ENCODE measurements at places on chromosomes 2 and 18. TPM values are rescaled to one million over a fixed set of nuclear protein-coding genes. Genes with fewer than 3 reads are reported as not detected.

GRCh38 chr18:670522-670921 is 13.1 kb downstream of the TYMS start:
- peak; percentile 40 for DNase-seq

DNA sequence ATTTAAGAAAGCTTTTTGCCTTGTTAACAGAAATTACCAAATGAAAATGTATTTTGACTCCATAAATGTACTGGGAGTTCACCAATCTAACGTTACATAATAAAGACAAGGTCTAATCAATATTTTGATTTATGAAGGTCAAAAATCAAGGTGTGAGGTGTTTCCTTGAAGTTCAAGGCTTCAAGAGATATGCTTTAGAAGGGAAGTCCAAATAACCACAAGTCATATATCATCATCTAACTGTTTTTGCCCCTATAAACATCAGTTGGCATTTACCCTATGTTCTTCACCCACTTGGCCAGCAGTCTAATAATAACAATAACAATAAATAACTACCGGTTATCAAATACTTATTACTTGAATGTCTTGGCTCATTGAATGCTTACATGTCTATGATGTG is 196.1 kb upstream of the ID2 start:
- no peak for DNase-seq

DNA sequence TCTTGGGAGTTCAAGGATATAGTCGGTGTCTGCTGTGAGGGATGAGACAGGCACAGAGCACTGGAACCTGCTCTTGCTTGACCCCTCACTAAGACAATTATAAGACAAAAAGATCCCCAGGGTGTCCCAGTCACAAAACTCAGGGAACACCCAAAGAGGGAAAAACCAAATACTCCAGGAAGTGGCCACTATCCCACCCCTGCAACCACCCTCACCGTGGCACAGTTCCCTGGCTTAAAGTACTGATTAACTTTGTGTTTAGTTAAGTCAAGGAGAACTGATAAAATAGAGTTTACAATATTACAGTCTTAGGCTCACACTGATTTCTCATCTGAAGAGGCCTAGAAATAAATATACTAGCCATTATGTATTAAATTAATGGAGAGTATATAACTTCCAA is 13.5 kb downstream of the IL36B start:
- no peak for DNase-seq

- DNase-seq, result no peak
These were observed 49.7 kb downstream of the TNS1 start for GRCh38 chr2:217953011-217953481.

- no peak for DNase-seq
These were observed 472.4 kb upstream of the SPHKAP start for GRCh38 chr2:228653884-228654283.

TMEM247 gene
- not detected for total RNA-seq

- no peak for DNase-seq
These were observed 137.6 kb downstream of the HDAC4 start for GRCh38 chr2:239263231-239263630.

TUBA3D gene
- 13.0 TPM for total RNA-seq

TSN gene
- total RNA-seq, result 22.4 TPM

DNA sequence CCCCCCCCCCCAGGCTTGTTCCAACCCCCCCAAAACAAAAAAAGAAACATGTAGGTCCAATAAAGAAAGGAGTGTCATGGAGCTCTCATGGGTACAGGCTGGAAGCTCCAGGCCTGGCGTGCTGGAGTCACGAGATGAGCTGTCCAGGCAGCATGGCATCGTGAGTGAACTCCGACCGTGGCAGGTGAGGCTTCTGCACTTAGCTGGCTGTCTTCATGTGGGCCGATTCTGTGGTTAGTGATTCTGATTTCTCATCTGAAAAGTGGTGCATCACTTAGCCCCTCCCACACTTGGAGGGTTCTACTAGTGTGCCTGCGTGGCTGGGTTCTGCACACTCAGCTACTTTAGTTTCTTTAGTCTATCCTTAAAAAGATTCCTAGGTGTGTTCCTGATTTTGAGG is 126.4 kb upstream of the MGAT5 start:
- no peak for DNase-seq

DNA sequence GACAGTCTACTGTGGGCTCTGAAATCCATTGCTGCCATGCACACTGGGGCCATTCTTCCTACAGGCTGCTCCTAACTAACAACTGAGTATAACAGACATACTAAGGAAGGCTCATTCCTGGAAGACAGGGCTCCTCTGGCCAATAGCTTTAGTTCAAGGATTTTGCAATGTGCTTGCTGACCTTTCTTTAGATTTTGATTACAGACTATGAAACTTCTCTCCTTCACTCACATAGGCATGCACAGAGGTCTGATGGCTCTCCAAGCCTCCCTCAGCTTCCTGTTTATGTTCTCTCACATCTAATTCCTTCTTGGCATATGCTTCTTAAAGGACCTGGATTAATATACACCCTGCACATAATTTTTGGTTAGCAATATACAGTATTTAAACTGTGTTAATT is 34.4 kb upstream of the ROCK1 start:
- no peak for DNase-seq

LRP1B gene
- total RNA-seq, result 0.47 TPM

DNA sequence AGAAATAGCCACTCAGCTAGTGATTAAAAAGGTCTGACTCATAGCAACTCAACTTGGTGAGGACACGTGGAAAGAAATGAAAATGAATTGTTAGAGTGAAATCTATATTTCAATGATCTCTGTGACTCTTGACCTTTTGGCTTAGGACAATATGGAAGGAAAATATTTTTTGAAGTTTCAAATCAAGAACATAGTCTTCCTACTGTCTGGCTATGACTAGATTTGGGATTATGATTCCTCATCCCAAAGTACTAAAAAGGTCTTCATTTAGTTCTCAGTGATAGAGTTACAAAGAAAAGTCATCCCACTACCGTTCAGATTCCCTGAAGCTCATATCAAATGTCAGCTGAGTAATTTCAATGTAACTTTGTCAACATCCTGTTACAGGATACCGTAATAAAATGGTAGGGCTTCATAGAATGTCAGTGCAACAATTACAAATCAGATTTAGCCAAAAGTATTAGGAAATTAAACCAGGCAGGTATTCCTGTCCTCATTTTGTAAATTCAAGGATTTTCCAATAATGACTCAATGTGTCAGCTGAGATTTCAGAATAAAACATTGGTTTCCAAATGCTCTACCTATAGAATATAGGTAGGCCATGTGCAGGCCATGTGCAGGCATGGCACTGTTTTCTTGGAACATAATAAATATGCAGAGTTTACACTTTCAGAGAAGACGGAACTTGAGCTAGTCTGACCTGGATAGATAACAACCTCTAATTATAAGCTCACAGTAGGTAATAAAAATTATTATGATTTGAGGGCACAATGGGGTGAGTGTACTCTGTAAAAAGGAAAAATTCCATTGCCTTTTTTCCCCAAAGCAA is 36.0 kb downstream of the ANKRD29 start:
- DNase-seq, result no peak

TNFRSF11A gene
- 0.56 TPM for total RNA-seq
